ENCODE measurements at places on chromosomes 3 and 15.

GRCh38 chr3:33577588-33577987 is 137.4 kb upstream of the UBP1 start:
- no peak for DNase-seq

DNA sequence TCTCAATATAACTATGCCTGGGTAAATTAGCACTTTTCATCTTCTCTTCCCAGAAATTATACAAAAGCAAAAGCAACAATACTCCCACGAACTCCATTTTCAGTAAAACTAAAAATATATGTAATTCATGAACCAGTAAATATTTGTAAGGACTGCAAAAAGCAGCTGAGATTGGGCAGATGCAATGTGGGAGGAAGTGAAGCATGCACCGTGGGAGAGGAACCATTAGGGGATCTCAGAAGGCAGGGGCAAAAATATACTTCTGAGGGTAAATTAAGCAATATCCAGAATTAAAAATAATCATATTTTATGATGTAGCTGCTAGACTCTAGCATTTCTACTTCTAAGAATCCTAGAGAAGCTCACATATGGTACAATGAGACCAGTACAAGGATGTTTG is 20.2 kb downstream of the CFAP91 start:
- no peak for DNase-seq

DNA sequence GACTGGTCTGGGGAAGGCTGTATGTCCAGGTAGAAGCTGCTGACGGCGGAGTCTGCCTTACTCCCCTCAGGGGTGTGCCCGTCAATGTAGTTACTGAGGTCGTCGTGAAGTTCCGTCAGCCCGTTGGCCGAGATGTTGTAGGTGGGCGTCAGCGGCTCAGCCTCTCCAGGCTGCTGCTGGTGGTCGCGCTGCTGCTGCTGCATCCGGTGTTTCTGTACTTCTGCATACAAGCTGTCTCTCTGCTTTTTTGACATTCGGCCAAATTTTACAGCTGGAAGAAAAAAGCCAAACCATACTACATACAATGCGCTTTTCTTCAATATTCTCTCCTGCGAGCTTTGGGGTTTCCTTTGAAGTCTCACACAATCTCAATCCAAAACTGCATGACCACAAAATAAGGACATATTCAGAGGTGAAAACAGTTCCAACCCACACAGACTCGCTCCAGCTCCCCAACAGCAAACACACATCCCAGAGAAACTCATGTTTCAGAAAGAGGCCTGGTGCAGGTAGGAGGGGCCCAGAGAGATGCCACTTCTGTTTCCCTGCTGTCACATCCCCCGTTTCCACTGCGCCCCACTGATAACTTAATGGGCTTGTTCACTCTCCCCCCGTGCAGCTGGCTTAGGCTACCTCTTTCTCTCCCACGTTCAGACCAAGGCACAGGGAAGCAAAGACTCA is 32.5 kb upstream of the ICE2 start:
- no peak for DNase-seq

DNA sequence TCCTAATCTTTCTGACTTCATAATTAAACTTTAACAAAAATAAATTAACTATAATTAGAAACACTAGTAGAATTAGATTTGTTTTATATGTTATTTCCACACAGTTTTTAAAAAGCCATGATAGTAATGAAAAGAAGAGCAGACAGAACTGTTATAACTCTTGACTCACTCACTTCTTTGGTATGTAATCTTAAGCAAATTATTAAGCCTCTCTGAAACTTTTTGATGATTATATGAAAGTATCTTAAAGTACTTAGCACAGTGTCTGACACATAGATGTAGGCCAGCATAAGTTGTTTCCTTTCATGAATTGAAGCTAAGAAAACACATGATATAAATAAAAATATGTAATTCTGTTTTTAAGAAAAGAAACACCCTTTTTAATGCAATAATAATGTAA is 123.6 kb upstream of the MLF1 start:
- no peak for DNase-seq

- DNase-seq = no peak
Measured at GRCh38 chr3:193132964-193133363, 108.1 kb upstream of the PLAAT1 start.

GRCh38 chr3:59655418-59656015 is 605.7 kb upstream of the CFAP20DC start:
- DNase-seq = no peak

GRCh38 chr3:71429597-71429988 is 153.9 kb downstream of the FOXP1 start:
- no peak for DNase-seq
